ENCODE measurements at places on chromosomes 12 and 14.
A peak's percentile ranks its signal among the peaks of the same experiment; 100 is the strongest.

DNA sequence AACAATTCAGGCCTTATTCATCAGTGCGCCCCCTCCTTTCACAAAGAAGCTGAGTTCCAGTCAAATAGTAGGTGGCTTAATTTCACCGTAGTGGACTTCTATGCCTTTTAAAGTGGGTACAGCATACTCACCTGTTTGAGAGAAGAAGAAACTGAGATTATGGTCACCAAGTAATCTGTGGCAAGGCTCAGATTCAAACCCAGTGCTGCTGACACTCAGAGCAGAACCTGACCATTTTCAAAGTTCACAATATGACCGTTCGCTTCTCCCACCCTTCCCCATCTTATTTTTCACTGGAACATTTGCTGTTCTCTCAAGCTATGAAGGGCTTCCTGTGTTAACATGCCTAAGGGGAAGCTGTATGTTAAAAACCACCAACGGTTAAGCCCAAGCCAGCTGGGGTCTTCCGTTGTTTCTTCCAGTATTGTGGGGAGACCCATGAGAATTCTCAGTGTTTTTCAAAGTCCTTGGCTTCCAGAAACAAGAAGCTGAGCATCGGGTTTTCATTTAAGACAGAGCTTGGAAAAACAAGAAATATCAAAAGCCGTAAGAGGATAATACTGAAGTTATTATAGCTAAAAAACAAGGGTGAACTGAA is 6.1 kb upstream of the PSMA6 start:
- DNase-seq = peak; percentile 45

DNA sequence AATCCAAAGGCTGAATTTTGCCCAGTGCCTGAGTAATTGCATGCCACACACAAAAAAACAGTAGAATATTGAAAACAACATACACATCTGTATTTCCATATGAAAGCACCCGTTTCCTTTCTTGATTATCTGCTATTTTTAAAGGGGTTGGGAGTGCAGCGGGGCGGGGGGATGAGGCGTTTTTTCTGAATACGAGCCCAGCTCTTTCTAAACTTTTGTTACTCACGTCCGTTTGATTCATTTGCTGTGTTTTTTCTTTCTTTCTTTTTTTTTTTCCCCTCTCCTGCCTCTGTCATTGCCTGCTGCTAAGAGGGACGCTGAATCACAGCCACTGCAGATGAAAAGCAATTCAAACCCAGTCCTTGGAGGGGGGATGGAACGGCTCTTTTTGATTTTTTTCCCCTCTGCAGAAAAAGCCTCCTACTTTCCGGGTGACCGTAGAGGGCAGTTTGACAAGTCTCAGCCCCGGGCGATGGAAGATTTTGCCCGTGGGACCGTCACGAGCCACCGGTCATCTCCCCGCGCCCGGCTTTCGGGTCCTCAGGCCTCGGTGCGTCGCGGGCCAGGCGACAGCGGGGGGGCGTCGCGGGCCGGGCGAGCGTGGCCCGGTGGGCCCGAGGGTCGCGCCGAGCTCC is 572 bp upstream of the RASSF8 start:
- DNase-seq = no peak

DNA sequence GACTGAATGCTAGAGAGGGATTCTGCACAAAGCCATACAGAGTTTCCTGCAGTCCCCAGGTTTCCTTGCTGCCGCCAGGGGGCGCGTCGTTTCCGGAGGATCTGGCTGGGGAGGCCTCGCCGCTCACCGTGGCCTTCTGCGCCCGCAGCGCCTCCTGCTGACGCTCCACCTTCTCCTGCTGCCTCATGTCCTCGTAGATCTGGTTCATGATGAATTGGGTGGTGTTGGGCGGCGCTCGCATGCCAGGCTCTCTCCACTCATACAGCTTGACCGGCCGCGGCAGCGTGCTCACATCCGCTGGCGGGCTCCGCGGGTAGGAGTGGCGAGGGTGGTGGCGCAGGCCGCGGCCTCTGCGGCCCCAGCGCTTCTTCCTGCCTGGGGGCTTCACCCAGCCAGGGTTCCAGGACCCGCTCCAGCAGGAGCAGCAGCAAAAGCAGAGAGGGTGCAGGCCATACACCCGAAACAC is 987 bp downstream of the CCER1 start:
- no peak for DNase-seq

DNA sequence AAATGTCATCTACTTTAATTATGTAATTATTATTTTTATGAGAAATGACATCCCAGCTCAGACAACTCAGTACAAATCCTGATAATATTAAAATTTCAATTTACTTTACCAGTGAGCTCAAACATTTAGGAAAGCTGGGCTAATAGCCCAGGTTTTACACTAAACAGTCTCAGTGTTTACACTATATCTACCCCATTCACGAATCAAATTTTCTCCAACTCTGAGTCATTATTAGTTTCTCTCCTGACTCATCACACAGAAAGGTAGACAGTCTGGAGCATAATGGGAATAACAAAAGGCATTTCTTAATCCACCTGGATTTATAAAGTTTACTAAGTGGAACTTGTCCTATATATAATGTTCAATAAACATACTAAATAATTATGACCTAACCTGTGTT is 5.7 kb downstream of the PAWR start:
- DNase-seq = no peak

DNA sequence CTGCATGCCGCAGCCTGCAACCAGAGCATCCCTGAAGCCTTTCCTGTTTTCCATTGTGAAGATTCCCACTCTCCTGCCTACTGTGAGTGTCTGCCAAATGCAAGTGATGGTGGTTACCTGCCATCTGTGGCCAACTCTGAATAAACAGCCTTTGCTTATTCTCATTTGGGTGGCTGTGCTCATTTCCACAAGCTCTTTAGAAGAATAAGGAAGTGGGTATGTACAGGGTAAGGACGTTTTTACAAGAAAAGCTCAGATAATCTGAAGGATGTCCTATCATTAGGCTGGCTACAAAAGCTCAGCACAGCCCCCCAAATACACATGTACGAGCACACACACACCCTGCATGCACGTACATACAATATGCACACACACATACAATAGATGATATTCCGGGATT is 7.3 kb upstream of the RNASE1 start:
- no peak for DNase-seq

- no peak for DNase-seq
Measured at GRCh38 chr12:67509666-67510386, 138.7 kb upstream of the DYRK2 start.

GRCh38 chr12:124389138-124389724 is 94.3 kb downstream of the RFLNA start:
- peak; percentile 8 for DNase-seq

GRCh38 chr14:54577494-54577893 is 10.6 kb downstream of the SAMD4A start:
- no peak for DNase-seq

DNA sequence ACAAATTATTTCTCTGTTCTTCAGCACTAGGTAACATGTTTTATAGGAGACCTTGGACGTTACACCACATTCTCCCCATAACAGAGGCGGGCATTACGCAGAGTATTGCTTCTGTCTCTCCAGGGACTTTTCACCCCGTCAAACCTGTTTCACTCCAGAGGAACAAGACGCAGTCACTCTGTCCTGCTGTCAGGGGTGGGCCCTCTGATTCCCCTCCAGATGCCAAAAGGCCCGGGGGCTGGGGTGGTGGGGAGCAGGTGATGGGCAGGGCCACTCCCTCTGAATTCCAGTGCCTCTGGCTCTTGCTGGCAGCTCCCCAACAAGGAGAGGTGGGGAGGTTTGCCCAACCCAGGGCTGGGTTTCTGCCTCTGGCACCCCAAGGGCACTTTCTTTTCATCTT is 71.9 kb downstream of the NTF3 start:
- no peak for DNase-seq

DNA sequence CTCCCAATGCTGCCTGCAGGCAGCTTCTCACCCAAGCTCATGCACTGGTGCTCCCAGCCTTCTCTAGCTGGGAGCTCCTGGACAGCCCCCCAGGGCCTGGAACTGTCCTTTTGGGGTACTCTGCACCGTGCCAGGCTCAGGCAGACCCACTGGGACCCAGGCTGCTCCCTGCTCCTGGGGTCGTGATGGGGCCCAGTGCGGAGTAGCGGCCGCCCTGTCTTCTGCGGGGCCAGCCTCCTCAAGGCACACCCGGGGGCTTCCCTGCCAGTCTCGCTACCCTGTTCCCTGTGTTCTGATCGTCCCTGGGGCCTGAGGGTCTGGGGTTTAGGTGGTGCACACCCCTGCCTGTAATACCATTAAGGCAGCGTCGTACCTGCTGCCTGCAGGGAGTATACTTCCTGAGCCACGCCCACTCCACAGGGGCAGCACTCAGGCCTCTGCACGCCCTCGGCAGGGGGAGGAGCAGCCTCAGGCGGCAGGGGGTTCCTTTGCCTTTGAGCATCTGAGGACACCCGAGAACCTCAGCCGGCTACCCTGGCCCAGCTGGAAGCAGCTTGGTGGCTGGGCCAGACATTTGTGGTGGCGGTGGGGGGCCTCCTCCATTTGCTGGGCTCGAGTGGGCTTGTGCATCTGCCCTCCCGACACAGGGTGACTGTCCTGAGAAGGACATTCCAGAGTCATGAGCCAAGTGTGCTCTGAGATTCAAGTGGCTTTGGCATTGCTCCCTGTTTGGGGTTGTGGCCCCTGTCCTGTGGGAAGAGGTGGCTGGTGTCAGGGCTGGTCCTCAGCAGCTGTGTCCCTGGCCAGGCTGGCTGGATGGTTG is 9.2 kb upstream of the CRIP2 start:
- no peak for DNase-seq

GRCh38 chr14:102774391-102775153 is 2.7 kb upstream of the TRAF3 start:
- DNase-seq = peak; percentile 71

- DNase-seq = no peak
Measured at GRCh38 chr14:72539661-72540315, 354.1 kb downstream of the DPF3 start.

- DNase-seq = no peak
Measured at GRCh38 chr14:72387726-72388125, 455.5 kb downstream of the RGS6 start.

- no peak for DNase-seq
Measured at GRCh38 chr12:77821699-77822203, 8.9 kb upstream of the NAV3 start.

- DNase-seq = no peak
Measured at GRCh38 chr14:96737881-96738280, 59.3 kb upstream of the VRK1 start.

GRCh38 chr14:28751467-28752058 is 15.0 kb upstream of the FOXG1 start:
- DNase-seq = peak; percentile 40

- DNase-seq = no peak
Measured at GRCh38 chr12:3967556-3968160, 94.5 kb upstream of the PARP11 start.

- DNase-seq = no peak
Measured at GRCh38 chr12:104482748-104483147, 26.0 kb downstream of the CHST11 start.

DNA sequence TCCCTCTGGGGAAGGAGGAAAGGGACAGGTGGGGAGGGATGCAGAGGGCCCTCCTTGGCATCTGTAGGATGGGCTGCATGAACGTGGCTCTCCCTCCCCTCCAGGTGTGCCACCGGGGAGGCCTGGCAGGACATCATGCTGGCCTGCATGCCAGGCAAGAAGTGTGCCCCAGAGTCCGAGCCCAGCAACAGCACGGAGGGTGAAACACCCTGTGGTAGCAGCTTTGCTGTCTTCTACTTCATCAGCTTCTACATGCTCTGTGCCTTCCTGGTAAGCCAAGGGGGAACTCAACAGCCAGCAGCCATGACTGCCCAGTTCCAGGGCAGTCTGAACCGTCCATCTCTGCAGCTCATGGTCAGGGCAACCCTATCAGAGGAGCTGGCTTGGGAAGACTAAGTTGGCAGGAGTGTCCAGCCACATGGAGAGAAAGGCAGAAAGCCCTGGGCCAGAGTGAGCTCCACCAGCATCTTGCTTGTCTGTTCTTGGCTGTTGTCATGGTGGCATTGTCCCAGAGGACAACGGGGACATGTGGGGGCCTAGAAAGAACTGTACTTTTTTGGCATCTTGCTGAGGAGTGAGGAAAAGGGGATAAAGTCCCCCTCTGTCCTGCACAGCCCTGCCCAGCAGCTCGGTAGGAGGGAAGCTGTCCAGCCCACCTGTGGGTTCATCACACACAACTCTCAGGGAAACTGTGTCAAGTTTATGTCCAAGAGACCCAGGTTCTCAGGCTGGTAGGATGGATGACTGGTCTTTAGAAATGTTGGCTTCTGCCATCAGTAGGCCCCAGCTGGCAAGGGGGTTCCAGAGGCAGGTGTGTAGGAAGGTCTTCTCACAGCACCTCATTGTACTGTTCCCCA is 129.8 kb upstream of the FKBP4 start:
- no peak for DNase-seq

GRCh38 chr12:130764475-130765185 is 48.5 kb upstream of the RIMBP2 start:
- DNase-seq = no peak

- DNase-seq = no peak
Measured at GRCh38 chr14:36320897-36321381, 502 bp upstream of the MBIP start.

- no peak for DNase-seq
Measured at GRCh38 chr14:54829486-54830224, 73.0 kb downstream of the GCH1 start.

DNA sequence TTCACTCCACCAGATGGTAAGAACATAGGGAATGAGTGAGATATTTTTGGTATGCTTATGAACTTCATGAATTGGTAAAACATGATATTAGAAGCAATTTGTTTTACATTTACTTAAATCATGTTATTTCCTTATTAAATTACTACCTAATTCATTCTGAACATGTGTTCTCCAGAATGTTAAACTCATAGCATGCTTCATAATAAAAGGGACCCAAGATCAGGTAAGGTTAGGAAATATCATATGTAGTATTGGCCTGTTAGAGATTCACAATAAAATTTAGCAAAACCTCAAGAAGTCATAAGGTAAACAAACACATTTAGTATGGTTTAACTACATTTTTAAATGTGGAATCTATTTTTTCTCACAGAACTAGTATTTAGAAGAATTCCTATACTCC is 28.2 kb downstream of the PTPRQ start:
- DNase-seq = no peak

DNA sequence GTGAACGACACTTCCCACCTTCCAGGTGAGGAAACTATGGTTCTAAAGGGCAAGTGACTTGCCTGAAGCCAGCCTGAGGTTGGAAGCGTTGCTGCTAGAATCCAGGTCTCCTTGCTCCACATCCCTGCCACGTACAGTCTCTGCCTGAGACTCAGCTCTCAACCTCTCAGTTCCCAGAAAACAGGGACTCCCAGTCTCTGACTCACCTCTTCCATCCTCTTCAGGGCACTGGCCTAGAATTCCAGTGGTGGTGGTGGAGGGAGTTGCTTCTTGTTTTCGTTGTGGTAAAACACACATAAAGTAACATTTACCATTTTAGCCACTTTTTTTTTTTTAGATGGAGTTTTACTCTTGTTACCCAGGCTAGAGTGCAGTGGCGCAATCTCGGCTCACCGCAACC is 7.3 kb downstream of the GPR68 start:
- DNase-seq = no peak

All from AML-193 (cell line).